ENCODE measurements at places on chromosomes 3 and 15.

- peaks cover 34% of the 10 kb centered on the region for H3K4me1 ChIP-seq
- DNase-seq, result no peak
- H3K27ac ChIP-seq, result no peak overlapping the region
- no peaks in the 10 kb centered on the region for H3K27me3 ChIP-seq
- H3K4me3 ChIP-seq, result no peak overlapping the region
Measured at GRCh38 chr3:195177422-195178123, 93.4 kb downstream of the XXYLT1 start.

GRCh38 chr3:167669699-167670098 lies 16.0 kb upstream of the WDR49 start:
- H3K27ac ChIP-seq, result no peak overlapping the region
- H3K36me3 ChIP-seq, result peaks cover 37% of the 10 kb centered on the region
- no peak for DNase-seq
- no peaks in the 10 kb centered on the region for H3K4me1 ChIP-seq

DNA sequence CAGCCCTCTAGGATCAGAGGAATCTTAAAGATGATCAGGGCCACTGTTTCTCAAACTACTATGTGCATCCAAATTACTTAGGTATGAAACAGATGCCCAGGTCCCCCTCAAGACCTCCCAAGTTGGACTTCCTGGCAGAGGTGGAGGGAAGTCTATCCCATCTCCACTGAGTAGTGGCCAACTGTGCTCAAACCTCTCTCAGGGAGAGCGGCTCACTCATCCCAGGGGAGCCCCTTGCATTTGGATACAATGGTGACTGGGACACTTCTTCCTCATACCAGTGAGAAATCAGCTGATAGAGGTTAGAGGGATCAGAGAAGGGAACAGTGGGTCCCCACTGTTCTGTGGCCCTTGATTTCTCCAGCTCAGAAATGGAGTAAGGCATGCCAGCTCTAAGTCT lies 8.7 kb upstream of the WNT7A start:
- no peak overlapping the region for H3K4me3 ChIP-seq
- no peak overlapping the region for H3K27ac ChIP-seq
- H3K27me3 ChIP-seq, result peaks cover 5% of the 10 kb centered on the region
- H3K36me3 ChIP-seq, result no peaks in the 10 kb centered on the region
- DNase-seq, result no peak
- H3K4me1 ChIP-seq, result no peaks in the 10 kb centered on the region

DNA sequence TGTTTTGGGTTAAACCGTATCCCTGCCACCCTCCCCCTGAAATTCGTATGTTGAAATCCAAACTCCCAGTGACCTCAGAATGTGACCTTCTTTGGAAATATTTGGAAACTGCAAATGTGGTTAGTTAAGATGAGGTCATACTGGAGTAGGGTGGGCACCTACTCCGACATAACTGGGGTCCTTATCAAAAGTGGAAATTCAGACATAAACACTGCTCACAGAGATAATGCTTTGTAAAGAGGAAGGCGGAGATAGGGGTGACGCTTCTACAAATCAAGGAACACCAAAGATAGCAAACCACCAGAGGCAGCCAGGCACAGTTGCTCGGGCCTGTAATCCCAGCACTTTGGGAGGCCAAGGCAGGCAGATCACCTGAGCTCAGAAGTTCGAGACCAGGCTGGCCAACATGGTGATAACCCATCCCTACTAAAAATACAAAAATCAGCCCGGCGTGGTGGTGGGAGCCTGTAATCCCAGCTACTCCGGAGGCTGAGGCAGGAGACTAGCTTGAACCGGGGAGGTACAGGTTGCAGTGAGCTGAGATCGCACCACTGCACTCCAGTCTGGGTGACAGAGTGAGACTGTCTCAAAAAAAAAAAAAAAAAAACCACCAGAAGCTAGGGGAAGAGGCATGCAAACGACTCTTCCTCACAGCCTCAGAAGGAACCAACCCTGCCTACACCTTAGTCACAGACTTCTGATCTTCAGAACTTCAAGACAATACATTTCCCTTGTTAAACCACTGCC lies 51.1 kb upstream of the CHD2 start:
- H3K27ac ChIP-seq, result no peak overlapping the region
- no peak overlapping the region for H3K4me3 ChIP-seq
- no peaks in the 10 kb centered on the region for H3K27me3 ChIP-seq

DNA sequence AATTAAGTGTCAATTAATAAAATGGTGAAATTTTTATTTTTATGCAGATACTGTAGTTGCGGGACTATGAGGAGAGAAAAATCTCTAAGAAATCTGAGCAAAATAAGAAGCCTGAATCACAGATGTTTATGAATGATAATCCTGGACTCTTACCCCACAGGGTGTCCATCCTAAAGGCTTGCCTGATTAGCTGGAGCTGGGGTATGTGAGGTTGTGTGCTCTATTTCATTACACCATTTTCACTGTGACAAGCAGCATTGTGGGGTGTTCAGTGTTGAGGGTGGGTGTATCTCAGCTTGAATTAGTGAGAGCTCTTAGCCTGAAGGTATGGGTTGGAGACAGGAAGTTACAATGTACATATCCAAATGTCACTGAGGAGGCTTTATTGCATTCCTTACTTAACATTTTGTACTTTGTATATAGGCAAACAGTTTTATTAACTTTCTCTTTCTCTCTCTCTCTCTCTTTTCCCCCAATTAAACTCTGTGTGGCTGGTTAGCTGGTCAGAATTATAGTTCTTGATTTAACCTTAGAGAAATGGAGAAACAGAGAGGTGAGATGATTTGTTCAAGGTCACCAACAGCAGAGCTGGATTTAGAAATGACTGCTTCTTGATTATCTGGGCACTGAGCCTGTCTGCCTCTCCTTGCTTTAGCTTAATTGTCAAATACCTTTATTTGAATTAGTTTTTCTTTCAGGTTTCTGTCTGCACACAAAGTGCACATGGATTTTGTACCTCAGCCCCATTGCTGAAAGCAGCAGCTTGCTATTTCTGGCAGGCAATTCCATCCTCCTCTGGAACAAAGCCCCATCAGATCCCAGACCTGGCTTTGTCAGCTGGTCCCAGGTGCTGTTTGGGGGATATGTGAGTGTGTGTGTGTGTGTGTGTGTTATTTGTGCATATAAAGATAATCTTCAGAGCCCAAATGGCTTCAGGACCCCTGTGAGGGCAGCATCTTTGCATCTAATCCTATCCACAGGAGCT lies 35.8 kb downstream of the GJD2 start:
- no peaks in the 10 kb centered on the region for H3K4me1 ChIP-seq
- H3K36me3 ChIP-seq, result no peaks in the 10 kb centered on the region
- no peaks in the 10 kb centered on the region for H3K27me3 ChIP-seq
- no peak for DNase-seq
- H3K27ac ChIP-seq, result no peak overlapping the region

DNA sequence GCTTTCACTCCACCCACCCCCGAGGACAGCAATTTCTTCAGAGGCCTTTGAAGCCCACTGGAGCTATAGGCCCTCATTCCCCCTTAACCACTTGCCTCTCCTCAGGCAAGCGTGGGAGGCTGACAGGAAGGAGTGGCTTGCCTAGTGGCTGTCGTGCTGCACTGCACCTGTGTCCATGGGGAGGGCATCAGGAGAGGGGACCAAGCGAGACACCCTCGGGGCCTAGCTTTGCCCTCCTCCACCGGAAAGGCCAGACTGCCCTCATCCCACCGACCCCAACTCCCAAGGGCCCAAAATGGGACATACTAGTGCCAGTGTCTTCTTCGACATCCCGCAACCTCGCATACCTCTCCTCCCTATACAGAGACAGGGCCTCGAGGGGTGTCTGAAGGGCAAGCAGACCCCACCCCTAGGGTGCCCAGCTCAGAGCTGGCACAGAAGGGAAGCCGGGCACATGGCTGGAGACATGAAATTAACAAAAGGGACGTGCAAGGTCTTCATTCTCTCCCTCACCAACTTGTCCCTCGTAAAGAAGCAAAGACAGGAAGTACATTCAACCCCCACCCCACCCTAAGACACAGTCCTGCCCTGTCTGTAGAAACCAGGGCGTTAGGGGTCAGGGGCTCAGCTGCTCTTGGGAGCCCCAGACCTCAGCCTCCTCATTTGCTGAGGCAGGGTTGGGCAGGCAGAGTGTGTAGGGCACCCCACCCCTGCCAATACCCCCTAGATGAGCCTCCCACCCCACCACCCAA lies 24.3 kb downstream of the VIPR1 start:
- H3K27me3 ChIP-seq, result no peaks in the 10 kb centered on the region
- no peaks in the 10 kb centered on the region for H3K4me1 ChIP-seq
- H3K4me3 ChIP-seq, result no peak overlapping the region
- no peaks in the 10 kb centered on the region for H3K36me3 ChIP-seq
- H3K27ac ChIP-seq, result no peak overlapping the region
- DNase-seq, result no peak

GRCh38 chr3:177516158-177517011 lies 319.1 kb upstream of the TBL1XR1 start:
- H3K36me3 ChIP-seq, result no peaks in the 10 kb centered on the region
- H3K4me3 ChIP-seq, result no peak overlapping the region

- no peak overlapping the region for H3K27ac ChIP-seq
- no peaks in the 10 kb centered on the region for H3K27me3 ChIP-seq
- H3K36me3 ChIP-seq, result no peaks in the 10 kb centered on the region
- DNase-seq, result no peak
Measured at GRCh38 chr3:85627932-85628331, 669.1 kb downstream of the CADM2 start.

DNA sequence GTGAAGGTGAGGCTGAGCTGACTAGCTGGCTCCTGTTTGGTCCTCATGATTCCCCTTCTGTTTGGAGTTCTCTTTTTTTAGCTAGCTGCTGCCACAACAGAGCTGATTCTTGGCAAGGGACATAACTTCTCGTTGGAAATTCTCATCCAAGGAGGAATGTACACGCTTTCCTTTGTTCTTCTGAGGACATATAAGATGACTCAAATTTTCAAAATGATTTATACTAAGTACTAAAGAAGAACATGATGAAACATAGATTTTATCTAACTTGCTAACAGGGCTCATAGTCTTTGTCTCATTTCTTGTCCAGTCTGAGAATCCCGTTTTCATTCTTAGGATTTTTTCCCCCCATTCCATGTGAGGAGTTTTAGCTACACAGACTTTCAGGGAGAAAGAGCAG lies 2.9 kb upstream of the TFG start:
- H3K36me3 ChIP-seq, result no peaks in the 10 kb centered on the region
- H3K27me3 ChIP-seq, result peaks cover 2% of the 10 kb centered on the region
- no peak for DNase-seq
- H3K4me1 ChIP-seq, result no peaks in the 10 kb centered on the region

GRCh38 chr3:191246630-191247029 lies 47.6 kb downstream of the OSTN start:
- no peak overlapping the region for H3K4me3 ChIP-seq
- H3K4me1 ChIP-seq, result no peaks in the 10 kb centered on the region
- H3K36me3 ChIP-seq, result no peaks in the 10 kb centered on the region
- DNase-seq, result no peak
- no peak overlapping the region for H3K27ac ChIP-seq

DNA sequence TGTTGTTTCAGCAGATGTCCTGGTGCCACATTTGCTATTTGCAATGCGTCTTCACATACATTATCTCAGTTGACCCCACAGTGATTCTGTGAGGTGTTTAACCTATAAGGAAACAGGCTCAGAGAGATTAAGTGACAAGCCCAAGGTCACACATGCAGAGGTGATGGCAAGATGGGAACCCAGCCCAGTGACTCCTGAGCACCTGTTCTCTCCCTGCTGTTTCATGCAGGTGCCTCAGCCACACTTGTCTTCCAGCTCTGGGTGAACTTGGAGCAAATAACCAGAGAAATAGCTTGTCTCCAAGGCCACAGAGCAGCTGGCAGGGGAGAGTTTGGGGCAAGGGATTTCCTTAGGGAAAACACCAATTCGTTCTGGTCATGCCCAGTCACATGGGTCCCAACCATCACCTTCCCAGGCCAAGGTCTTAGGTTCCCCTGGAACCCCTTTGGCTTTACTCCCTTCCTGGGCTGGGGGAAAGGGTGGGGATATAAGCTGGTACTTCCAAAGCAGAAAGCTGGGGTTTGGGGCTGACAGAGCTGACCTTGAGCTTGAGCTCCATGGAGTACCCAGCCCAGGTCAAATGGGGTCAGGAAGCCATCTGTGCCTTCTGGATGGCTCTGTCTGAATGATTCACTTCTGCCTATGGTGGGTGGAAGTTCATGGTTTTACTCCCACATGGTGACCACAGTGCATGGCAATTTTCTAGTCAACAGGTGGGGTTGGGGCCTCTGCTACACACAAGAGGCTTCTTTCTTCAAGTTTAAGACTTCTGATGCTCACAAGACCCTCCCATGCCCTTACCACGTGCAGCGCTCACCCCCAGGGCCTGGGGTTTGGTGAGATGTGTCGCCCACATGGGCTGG lies 22.4 kb downstream of the LIPC start:
- no peak overlapping the region for H3K4me3 ChIP-seq
- H3K27me3 ChIP-seq, result no peaks in the 10 kb centered on the region
- no peak for DNase-seq
- no peaks in the 10 kb centered on the region for H3K36me3 ChIP-seq
- H3K4me1 ChIP-seq, result peaks cover 2% of the 10 kb centered on the region

DNA sequence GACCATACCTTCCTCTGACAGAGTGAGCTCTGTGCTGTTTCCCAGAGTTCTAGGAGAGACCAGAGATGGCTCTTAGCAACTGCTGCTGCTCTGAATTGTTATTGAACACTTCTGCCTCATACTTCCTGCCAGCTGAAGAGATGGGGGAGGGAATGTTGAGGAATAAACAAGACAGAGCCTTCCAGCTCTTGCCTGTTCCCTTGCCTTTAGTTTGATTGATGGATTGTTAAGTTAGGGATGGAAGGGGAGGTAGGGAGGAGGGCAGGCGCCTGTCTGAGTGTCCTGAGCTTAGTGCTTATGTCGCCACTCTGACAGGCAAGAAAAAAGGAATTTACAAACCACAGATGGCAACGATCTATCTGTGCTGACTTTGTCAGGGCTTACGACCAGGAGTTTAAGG lies 42.8 kb downstream of the ZNF609 start:
- peaks cover 40% of the 10 kb centered on the region for H3K4me1 ChIP-seq
- no peak overlapping the region for H3K4me3 ChIP-seq
- H3K27me3 ChIP-seq, result no peaks in the 10 kb centered on the region
- H3K27ac ChIP-seq, result peak overlapping the region; percentile 5
- no peak for DNase-seq
- peaks cover 25% of the 10 kb centered on the region for H3K36me3 ChIP-seq

- no peaks in the 10 kb centered on the region for H3K27me3 ChIP-seq
- peaks cover 13% of the 10 kb centered on the region for H3K4me1 ChIP-seq
- H3K27ac ChIP-seq, result no peak overlapping the region
- no peaks in the 10 kb centered on the region for H3K36me3 ChIP-seq
Measured at GRCh38 chr15:25678500-25678855, 184.6 kb downstream of the ATP10A start.

DNA sequence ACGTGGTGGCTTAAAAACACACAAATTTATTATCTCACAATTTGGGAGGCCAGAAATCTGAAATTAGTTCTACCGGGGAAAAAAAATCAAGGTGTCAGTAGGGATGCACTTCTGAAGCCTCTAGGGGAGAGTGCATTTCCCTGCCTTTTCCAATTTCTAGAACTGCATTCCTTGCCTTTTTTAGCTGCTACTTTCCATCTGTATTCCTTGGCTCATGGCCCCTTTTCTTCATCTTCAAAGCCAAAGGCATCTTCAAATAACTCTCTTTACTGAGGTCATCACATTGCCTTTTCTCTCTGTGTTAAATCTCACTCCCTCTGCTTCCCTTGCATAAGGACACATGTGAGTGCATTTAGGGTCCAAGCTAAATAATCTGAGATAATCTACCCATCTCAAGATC lies 69.5 kb upstream of the NEO1 start:
- H3K36me3 ChIP-seq, result no peaks in the 10 kb centered on the region
- H3K4me1 ChIP-seq, result no peaks in the 10 kb centered on the region
- no peak overlapping the region for H3K27ac ChIP-seq
- no peaks in the 10 kb centered on the region for H3K27me3 ChIP-seq
- DNase-seq, result no peak
- no peak overlapping the region for H3K4me3 ChIP-seq

All from tibial nerve (tissue), 4 donors.